Thoracic aorta (tissue), 2 donors: ENCODE measurements at places on chromosomes 12 and 14. TPM values are rescaled to one million over a fixed set of nuclear protein-coding genes. Genes with fewer than 3 reads are reported as not detected.

Gene YBX3
- 630 TPM for total RNA-seq

Gene HVCN1
- total RNA-seq, result 12.3 TPM

Gene GRIP1
- 0.28 TPM for total RNA-seq

GRCh38 chr12:92528586-92528985 lies 174.2 kb upstream of the PLEKHG7 start:
- H3K27me3 ChIP-seq, result no peaks in the 10 kb centered on the region
- no peak for DNase-seq
- H3K4me3 ChIP-seq, result no peak overlapping the region
- H3K27ac ChIP-seq, result no peak overlapping the region

GRCh38 chr12:102527171-102527720 lies 46.9 kb upstream of the IGF1 start:
- no peak overlapping the region for H3K4me3 ChIP-seq
- H3K27me3 ChIP-seq, result no peaks in the 10 kb centered on the region
- H3K36me3 ChIP-seq, result no peaks in the 10 kb centered on the region
- DNase-seq, result no peak
- H3K4me1 ChIP-seq, result no peaks in the 10 kb centered on the region

- no peaks in the 10 kb centered on the region for H3K36me3 ChIP-seq
- H3K27ac ChIP-seq, result no peak overlapping the region
- no peaks in the 10 kb centered on the region for H3K4me1 ChIP-seq
- H3K27me3 ChIP-seq, result no peaks in the 10 kb centered on the region
- no peak overlapping the region for H3K4me3 ChIP-seq
These were observed 379.3 kb upstream of the DCN start for GRCh38 chr12:91561958-91562325.

DNA sequence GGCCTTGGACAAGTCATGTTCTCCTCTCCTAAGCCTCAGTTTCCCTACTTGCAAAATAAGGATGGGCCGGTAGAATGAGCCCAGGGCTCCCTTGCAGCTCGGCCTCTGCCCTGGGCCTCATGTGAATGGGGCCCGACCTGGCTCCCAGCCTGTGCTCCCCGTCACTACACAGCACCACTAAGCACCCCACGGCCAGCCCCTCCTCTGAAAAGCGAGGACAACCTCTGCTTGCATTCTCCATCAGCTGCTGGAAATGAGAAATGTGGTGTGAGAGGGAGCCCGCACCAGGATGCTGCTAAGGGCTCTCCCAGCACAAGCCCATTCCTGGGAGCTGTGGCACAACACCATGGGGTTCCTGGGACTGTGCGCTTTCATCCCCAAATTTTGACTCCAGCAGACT lies 10.2 kb downstream of the SLC25A47 start:
- no peaks in the 10 kb centered on the region for H3K27me3 ChIP-seq
- H3K27ac ChIP-seq, result no peak overlapping the region
- H3K36me3 ChIP-seq, result peaks cover 28% of the 10 kb centered on the region
- H3K4me3 ChIP-seq, result no peak overlapping the region
- DNase-seq, result no peak
- H3K4me1 ChIP-seq, result no peaks in the 10 kb centered on the region

- H3K4me3 ChIP-seq, result no peak overlapping the region
- H3K36me3 ChIP-seq, result no peaks in the 10 kb centered on the region
- H3K4me1 ChIP-seq, result peaks cover 13% of the 10 kb centered on the region
- H3K27ac ChIP-seq, result no peak overlapping the region
- no peaks in the 10 kb centered on the region for H3K27me3 ChIP-seq
These were observed 81.7 kb downstream of the EEA1 start for GRCh38 chr12:92847368-92847767.

DNA sequence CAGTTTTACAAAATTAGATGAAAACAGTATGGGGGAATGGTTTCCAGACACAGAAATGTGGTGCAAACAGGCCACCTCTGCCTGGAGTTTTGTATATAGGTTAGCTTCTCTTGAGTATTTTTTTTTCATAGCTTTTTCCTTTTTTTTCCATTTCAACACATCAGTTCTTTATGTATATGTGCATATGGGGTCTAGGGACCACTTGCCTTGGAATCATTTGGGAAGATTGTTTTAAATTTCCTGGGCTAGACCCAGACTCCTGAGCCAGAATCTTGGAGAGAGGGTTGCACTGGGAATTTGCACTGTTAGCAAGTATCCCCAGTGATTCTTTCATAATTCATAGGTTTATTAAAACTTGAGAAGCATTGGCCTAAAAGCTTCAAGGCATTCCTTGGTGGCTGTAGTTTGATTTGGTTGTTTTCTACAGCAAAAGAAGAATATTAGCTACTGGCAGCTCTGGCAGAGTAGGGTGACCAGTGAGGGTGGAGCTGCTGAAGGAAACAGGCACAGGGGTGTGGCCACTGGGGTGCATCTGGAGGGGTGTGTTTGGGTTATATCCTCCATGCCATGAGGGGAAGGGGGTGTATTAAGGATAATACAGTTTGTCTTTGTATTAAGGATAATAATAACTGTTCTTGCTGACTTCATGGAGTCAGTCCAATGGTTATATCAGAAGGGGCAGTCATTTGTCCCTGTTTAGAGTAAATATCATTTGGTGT lies 22.8 kb downstream of the PPP1R36 start:
- peaks cover 35% of the 10 kb centered on the region for H3K4me1 ChIP-seq
- DNase-seq, result no peak
- no peak overlapping the region for H3K4me3 ChIP-seq
- H3K27ac ChIP-seq, result peak overlapping the region; percentile 16
